DMS153 (cell line): ENCODE measurements at places on chromosomes 6 and 20.

- DNase-seq: no peak
Observed at GRCh38 chr6:16130437-16130891, 1.6 kb downstream of the MYLIP start.

GRCh38 chr6:14058735-14059134 is 58.8 kb upstream of the CD83 start:
- DNase-seq: no peak

DNA sequence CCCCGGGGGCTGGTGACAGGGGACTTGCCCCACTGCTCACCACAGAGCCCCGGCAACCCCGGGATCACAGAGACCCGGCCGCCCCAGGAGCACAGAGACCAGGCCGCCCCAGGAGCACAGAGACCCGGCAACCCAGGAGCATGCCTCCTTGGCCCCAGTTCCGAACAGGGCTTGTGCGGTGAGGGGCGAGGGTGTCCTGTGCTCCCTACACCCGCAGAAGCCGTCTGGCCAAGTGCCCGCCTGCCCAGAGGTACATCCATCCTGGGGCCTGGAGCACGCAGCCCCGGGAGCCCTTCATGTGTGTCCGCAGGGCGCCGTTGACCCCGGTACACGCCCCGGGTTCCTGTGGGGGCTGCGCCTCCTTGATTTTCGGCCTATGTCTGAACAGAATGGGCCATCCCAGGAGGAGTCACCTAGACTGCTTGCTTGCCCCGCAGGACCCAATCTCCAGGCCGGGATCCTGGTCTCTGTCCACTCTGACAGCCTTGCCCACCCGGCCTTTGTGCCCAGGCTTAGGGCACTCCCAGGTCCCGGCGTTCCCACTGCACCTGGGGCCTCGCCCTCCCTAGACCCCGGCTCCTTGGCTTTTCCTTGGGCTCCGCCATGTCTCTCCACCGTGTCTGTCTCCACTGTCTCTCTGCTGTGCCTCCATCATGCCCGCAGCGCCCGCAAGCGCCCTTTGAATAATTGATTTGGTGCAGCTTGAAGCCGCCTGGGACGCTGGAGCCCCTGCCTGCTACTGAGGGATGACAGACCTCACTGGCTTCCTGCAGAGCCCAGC is 219.8 kb downstream of the ERMARD start:
- DNase-seq: no peak

DNA sequence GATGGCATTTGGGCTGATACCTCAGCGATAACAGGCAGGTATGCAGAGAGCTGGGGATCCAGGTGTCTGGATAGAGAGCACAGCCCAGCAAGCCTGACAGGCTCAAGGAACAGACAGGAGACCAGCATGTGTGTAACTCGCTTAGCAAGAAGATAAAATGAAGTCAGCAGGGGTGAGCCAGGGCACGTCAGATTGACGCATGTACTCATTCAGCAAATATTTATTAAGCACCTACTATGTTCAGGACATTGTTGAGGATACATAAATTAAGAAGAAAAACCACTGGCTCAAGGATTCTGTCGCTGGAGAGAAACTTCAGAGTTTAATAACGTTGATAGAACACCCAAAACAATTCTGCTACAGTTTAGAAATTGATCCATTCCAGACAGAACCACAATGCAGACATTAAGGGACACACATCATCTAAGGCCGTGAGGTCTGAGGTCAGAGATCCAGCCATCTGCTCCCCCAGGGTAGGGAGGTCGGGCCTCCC is 1.0 kb upstream of the DUSP22 start:
- DNase-seq: no peak

- no peak for DNase-seq
Observed at GRCh38 chr20:62306414-62307187, 3.8 kb downstream of the ADRM1 start.

- DNase-seq: peak; percentile 35
Observed at GRCh38 chr6:105642708-105643107, 239.8 kb upstream of the PREP start.

DNA sequence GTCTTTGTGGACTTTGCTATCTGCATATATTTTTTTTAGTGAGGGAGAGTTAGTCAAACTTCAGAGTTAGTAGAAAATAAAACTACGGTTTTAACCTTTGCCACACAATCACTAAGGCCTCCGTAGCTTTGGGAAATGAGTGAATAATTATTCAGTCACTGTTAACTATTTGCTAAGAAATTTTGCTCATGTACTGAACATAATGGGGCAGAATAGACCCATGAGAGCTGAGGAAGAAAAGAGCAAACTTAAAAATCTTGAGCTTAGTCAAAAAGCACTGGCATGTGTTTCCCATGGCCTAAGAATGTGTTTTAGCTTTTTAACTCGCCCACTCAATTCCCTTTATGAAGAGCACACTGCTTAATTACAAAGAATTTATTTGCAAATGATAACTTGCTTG is 60.4 kb upstream of the SUPT3H start:
- DNase-seq: no peak

DNA sequence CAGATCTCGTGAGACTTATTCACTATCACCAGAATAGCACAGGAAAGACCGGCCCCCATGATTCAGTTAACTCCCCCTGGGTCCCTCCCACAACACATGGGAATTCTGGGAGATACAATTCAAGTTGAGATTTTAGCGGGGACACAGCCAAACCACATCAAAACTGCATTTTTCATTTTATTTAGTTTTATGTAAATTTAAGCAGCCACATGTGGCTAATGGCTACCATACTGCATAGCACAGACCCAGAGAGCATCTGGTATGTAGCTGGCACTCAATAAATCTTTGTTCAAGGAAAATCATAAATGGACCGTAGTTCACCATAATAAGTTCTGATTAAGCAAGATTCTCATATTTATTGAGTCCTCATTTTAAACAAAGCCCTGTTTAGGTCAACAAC is 15.3 kb downstream of the GFOD1 start:
- DNase-seq: no peak

DNA sequence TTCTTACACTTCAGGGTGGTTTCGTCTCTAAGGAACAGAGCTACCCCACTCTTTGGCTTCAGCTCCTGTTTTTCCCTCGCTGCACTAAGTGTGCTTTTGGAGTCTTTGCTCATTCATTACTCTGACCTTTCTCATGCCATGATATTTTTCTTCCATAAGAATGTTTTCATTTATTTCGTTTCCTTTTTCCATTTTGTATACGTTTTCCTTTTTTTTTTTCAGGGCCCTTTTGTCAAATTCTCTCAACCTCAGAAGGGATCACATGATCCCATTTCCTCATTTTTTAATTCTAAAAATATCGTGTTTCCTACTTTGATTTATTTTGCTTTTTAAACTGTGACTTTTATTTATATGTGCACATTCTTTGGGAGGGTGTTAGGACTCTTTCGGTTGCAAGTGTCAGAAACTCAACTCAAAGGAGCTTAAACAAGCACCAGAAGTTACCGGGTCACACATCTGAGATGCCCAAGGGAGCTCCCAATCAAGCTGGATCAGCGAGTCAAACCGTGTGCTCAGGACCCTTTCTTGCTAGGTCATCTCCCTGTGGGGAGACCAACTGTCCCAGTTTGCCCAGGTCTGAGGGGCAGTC is 40.6 kb downstream of the GCNT2 start:
- no peak for DNase-seq

DNA sequence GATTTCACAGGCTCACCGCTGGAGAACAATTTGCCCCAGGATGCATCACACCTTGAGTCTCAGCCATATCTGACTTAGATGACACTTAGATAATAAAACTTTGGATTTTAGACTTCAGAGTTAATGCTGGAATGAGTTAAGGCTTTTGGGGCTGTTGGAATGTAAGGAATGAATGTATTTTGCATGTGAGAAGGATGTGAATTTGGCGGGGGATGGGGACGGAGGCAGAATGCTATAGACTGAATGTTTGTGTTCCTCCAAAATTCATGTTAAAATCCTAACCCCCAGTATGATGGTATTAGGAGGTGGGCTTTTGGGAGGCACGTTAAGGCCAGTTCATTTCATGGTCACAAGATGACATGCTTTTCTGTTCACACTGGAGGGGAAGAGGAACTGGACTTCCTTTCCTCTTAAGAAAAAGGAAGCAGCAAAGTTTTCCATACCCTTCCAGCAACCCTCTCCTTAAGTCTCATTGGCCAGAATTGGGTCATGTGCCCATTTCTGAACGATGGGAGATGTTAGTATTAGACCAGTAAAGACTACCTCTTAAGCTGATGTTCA is 5.8 kb upstream of the SRXN1 start:
- DNase-seq: no peak

GRCh38 chr6:75495011-75495410 is 1.4 kb upstream of the FILIP1 start:
- no peak for DNase-seq

DNA sequence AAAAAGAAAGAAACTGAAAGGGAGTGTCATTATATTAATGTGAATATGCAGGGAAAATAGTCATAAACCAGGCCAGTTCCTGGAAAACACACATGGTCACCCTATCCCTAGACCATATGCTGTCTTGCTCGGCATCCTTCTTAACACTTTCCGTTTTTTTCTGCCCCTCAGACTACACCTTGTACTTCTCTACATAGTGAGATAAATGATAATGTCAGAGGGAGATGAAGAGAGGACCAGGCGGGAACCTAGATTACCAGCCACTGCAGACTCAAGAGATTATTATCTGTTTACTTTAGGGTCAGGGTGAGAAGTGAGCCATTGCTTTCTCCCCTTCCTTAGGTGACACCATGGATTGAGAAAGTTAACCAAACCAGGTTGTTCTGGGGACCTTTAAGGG is 3.7 kb upstream of the RPP21 start:
- DNase-seq: no peak

DNA sequence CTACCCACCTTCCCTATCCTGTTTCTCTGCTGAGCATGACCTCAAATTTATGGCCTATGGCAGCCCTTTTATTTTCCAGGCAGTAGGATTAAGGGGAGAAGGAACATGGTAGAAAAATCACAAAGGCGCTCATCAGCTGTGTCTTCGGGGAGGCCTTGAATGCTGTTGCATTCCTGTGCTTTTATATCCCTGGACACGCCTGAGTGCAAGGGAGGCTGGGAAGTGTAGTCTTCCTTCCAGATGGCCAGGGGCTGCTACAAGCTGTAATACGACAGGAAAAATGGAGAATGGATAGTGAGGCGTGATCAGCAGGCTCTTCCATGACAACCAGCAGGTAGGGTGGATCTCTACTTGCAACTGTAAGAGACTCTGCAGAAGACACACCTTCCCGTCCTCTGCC is 210.9 kb upstream of the GGTLC1 start:
- no peak for DNase-seq

DNA sequence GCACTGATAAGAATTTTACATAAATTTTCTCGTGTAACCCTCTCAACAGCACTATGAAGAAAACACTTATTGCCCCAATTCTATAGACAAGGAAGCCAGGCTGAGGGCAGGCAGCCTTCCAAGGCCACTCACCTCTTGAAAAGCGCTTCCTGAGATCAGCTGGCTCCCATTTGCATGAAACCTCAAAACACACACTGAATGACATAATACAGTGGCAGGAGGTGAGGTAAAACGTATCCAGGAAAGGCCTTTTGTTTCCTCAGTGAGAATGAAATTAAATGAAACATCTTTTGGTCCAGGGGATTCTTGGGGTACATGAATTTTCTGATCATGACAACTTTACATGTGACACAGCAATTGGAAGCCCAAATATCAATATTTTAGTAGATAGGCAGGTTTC is 112.5 kb downstream of the WDR27 start:
- peak; percentile 87 for DNase-seq

GRCh38 chr6:93176070-93176469 is 243.3 kb downstream of the EPHA7 start:
- no peak for DNase-seq

DNA sequence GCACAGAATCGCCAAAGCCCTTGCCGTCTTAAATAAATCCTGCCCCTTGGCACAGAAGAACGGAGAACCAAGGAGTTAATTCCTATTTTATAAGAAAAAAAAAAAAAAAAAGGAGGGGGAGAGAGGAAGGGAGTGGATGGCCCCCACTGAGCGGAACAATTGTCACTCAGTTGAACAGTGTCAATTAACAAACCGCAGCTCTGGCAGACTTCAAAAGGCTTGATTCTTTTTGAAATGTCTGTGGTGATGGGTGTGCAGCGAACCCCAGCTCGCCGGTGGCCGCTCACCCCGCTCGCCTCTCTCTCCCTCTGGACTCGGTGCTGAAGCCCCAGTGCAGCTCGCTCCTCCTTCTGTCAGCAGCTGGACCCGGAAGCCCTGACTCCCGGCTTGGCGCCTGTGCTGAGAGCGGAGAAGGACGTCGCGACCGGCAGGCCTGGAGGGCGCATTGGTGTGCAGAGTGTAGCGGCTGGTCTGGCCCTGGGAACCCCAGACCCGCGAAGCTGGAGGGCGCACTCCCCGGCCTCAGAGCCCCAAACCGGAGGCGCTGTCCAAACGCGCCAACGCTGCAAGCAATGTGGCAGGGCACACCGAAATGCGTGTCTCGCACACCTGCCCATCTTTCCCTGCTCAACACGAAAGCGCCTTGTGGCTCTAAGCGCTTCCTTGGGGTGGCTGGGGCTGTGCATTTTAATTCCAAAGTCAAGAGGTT is 3.4 kb downstream of the LINC00237 start:
- DNase-seq: no peak

- DNase-seq: no peak
Observed at GRCh38 chr20:51811042-51811355, 8.7 kb upstream of the SALL4 start.

- no peak for DNase-seq
Observed at GRCh38 chr20:23243791-23244155, 106.8 kb upstream of the NXT1 start.

- peak; percentile 18 for DNase-seq
Observed at GRCh38 chr6:114108119-114109002, 137.4 kb upstream of the HDAC2 start.

DNA sequence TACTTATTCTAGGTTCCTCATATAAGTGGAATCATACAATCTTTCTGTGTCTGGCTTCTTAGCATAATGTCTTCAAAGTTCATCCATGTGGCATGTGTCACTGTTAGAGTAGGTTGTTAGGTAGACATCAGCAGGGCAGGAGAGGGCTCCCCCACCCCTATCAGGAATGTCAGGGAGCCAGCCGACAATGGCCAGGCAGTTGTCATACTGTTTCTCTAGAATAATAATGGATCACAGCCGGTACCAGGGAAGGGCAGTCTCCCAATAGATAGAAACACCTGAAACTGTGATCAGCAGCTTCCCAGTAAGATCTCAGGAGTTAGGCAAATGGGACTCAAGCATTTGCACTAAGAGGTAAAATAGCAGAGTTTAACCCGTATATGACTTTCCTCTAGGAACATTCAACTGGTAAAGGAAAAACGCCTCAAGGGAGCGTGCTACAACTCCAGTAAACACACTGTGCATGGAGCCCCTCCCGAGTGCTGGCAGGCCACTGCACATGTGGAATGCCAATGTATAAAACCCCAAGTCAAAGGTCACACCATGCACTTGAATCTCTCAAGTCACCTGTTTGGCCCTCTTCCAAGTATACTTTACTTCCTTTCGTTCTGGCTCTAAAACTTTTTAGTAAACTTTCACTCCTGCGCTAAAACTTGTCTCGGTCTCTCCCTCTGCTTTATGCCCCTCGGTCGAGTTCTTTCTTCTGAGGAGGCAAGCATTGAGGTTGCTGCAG is 29.8 kb upstream of the SIRT5 start:
- no peak for DNase-seq

- no peak for DNase-seq
Observed at GRCh38 chr6:79079561-79080041, 1.5 kb upstream of the PHIP start.
